ENCODE measurements at places on chromosomes 1 and 21.
A peak's percentile ranks its signal among the peaks of the same experiment; 100 is the strongest.

- no peak for DNase-seq
Observed at GRCh38 chr1:91803123-91803522, 82.8 kb downstream of the TGFBR3 start.

DNA sequence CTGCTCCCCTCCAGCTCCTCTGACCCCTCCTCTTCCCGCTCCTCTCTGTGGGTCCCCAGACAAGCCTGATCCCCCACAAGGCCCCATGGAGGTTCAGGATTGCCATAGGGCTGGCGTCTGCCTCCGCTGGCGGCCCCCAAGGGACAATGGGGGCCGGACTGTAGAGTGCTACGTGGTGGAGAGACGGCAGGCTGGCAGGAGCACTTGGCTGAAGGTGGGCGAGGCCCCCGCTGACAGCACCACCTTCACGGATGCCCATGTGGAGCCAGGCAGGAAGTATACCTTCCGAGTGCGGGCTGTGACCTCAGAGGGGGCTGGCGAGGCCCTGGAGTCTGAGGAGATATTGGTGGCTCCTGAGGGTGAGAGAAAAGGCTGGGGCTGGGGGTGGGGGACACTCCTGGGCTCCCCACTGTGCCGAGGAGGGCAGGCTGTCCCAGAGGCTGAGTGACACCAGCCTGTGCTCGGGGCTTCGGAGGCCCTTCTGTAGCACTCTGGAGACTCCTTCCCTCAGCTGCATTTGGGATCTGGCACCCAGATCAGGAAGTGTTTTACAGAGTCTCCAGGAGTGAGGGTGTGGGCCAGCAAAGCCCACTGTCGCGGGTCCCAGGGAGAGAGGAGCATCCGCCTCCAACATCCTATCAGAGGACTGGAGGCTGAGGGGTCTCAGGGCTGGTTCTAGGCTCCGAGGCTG, 25.9 kb downstream of the IGFN1 start:
- DNase-seq: no peak

- DNase-seq: no peak
Observed at GRCh38 chr1:2603521-2604155, 17.1 kb downstream of the PRXL2B start.

GRCh38 chr1:234604495-234605398, 5.2 kb downstream of the IRF2BP2 start:
- DNase-seq: no peak

- DNase-seq: no peak
Observed at GRCh38 chr1:173137107-173137706, 69.9 kb downstream of the TNFSF4 start.

GRCh38 chr1:206488466-206488865, 18.2 kb downstream of the IKBKE start:
- DNase-seq: no peak

DNA sequence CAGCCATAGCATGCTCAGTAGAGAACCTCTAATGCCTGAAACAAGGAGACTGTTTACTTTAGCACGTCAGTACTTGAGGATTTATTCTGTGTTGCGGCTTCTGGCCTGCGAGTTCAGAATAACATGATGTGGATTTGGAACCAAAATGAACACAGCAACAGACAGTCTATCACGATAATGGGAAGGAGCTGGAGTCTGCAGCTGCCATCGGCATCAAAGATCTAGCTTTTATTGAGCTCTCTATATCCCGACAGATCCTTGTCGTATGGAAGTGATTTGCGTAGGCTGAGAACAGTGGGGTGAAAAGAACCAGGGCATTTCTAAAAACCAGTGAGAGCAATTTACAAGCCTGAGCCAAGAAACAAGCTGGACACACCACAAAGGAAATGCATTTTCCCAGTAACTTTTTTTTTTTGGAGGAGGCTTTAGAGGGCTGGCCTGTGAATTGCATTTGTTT, 294.2 kb downstream of the KIF26B start:
- DNase-seq: no peak

DNA sequence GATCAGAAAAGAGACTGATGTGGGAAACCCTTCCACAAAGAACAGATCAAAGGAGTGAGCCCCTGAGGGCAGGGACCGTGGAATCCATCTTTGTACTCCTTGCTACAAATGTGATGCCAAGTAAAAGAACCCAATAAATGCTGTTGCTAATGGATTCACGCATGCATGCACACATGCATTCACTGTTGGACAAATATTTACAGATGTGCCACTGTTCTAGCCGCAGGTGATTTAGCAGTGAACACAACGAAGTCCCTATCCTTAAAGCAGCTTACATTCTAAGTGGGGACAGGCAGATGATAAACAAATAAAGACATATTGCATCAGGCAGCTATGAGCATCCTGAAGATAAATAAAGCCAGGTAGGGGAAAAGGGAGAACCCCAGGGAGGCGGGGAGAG, 67.8 kb downstream of the ITPKB start:
- no peak for DNase-seq

- peak; percentile 53 for DNase-seq
Observed at GRCh38 chr1:65254320-65255034, 54.9 kb upstream of the DNAJC6 start.

GRCh38 chr1:26373789-26374188, 1.2 kb upstream of the ZNF683 start:
- DNase-seq: no peak

Measured in stimulated activated CD8-positive, alpha-beta memory T cell treated with anti-CD3 and anti-CD28 coated beads, Interleukin-7, amount 100 ng/mL, for 4 hours (primary cell).